GM04504 (cell line): ENCODE measurements at places on chromosomes 2 and 18.

DNA sequence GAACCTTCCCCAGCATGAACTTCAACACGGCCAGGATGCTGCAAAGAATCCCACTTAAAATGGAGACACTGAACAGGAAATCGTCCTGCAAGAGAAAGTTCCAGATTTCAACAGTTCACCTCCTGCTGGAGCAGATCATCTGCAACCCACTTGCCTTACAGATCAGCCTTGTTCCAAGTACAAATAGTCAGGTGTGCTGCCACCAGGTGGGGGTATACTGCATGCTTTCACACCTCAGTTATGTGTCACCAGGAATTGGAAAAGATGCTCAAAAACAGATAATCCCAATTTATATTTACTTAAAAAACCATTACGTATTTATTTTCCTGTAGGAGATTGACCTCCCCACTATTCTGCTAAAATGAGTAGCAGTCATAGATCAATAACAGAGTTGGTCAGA lies 212.3 kb downstream of the MGAT5 start:
- DNase-seq: no peak

DNA sequence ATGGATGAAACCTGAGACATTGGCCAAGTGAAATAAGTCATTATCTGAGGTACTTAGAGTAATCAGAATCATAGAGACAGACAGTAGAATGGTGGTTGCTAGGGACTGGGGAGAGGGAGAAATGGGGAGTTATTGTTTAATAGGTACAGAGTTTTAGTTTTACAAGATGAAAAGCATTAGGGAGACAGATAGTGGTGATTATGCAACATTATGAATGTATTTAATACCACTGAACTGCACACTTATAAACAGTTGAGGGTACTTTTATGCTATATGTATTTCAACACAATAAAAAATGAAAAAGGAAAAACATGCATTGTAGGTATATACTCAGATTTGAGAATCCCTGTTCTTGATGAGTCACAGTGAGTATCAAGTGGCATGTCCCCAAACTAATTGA lies 59.7 kb downstream of the EPC2 start:
- no peak for DNase-seq

DNA sequence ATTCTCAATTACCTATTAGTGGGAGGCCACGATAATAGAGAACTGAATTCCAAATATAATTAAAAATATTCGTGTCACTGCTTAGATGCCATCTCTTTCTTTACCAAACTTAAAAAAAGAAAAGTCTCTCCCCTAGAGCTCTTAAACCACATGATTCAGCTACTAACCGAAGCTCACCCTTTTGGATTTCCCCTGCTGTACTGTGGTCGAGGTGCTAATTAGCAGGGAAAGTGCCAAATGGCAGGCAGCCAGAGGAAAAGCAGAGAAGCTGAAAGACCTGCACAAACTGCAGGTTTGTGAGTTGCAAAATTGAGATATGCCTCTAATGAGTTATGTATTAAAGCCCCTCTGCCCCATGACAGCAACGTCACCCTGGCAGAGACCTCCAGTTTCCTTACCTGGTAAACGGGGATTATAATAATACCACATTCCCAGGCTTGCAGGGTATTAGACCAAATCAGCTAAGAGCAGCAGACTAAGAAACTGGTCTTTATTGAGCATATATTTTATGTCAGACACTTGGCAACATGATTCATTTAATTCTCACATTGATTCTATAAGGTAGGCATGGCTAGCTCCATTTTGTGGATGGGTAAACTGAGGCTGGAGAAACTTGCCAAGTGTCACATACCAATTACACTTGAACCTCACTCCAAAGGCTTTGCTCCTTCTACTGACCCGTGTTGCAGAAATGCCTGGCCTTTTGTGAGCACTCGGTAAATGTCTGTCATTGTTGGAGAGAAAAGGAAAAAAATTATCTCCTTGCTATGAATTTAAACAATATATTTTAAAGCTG lies 259.7 kb downstream of the LPIN1 start:
- DNase-seq: no peak

- DNase-seq: no peak
Measured at GRCh38 chr2:158686210-158686691, 108.9 kb upstream of the DAPL1 start.

GRCh38 chr2:188647430-188648070 lies 326.6 kb upstream of the COL3A1 start:
- no peak for DNase-seq

- DNase-seq: no peak
Measured at GRCh38 chr2:104790100-104790811, 63.7 kb upstream of the POU3F3 start.

- no peak for DNase-seq
Measured at GRCh38 chr2:3065928-3066327, 311.7 kb downstream of the EIPR1 start.

- peak; percentile 91 for DNase-seq
Measured at GRCh38 chr2:12759248-12759647, 42.5 kb downstream of the TRIB2 start.

GRCh38 chr2:17652681-17653394 lies 100.8 kb downstream of the SMC6 start:
- DNase-seq: no peak

DNA sequence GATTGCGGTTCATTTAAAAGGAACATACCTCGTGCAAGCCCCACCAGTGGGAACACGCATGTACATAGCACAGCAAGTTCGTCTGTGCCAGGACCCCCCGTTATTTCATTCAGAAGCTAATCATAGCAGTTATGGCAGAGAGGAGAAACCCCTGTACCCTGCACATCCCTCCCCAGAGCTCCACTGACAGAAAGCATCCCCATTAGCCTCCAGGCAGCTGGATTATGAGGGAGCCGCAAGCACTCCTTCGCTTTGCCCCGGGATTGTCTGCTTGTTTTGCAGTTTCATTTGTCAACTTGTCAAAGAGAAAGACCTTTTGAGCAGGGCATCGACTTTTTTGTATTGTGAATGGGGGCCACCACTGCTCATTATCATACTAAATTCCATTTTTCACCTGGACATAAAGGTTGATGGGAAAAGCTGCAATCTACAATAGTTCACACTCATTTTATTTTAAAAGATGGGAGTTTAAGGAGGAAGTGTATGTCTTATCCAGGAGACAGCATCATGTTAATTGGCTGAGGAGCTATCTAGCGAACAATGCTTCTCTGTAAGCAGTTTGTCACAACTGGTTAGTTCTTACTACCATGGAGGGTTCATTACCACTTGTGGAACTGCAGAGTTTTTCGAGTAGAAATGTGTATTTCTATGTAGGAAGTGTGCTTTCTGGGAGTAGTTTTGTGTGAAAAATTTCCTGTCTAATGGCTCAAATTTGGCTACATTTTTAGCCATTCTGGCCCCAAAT lies 255.3 kb downstream of the THSD7B start:
- DNase-seq: no peak

GRCh38 chr2:226256709-226257376 lies 542.8 kb downstream of the IRS1 start:
- DNase-seq: no peak

DNA sequence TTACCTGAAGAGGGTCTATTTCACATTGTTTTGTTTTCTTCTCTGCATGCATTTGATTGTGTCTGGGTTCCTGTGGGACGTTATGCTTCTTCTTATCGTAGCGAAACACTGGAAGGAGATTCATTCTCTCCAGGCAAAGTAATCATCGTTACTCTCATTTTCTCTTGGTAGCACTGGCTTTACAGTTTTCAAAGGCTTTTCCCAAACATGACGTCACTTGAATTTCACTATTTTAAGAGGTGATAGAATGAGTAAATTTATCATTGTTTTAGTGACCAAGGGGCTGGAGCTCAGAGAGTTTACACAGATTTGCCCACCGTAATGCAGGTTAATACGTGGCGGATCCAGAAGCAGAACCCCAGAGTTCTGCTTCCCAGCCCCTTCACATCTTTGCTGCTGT lies 391.4 kb downstream of the DCDC2C start:
- DNase-seq: no peak

- no peak for DNase-seq
Measured at GRCh38 chr18:46502444-46502843, 154.6 kb downstream of the LOXHD1 start.

DNA sequence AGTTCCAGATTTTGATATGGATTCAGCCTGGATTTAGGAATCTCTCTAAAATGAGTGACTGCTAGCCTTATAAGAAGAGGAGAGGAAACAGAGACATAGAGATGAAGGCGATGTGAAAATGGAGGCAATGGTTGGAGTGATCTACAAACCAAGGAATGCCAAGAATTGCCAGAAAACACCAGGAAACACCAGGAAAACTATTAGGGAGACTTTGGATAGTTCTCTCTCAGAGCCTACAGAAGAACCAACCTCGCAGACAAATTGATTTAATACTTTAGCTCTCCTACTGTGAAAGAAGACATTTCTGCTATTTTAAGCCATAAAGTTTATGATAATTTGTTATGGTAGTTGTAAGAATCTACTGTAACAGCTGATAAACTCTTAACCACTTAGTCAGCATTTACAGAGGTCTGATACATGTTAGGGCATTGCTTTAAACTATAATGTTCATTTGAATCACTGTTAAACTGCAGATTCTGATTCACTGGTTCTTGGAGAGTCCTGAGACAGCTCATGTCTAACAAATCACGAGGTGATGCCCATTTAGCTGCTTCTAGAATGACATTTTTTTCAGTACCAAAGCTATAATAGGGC lies 1702.6 kb upstream of the LRRTM1 start:
- DNase-seq: no peak

GRCh38 chr2:85734942-85735608 lies 18.7 kb upstream of the ATOH8 start:
- no peak for DNase-seq

DNA sequence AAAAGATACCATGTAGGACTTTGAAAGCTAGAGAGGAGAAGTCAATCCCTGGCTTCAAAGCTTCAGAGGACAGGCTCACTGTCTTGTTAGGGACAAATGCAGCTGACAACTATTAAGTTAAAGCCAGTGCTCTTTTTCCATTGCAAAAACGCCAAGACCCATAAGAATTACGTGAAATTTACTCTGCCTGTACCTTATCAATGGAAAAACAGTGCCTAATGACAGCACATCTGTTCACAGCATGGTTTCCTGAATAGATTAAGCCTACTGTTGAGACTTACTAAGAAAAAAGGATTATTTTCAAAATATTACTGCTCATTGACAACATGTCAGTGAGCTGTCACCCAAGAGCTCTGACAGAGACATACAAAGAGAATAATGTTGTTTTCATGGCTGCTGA lies 52.9 kb downstream of the ANKRD12 start:
- no peak for DNase-seq

GRCh38 chr2:240990726-240991377 lies 7.6 kb upstream of the SNED1 start:
- no peak for DNase-seq

DNA sequence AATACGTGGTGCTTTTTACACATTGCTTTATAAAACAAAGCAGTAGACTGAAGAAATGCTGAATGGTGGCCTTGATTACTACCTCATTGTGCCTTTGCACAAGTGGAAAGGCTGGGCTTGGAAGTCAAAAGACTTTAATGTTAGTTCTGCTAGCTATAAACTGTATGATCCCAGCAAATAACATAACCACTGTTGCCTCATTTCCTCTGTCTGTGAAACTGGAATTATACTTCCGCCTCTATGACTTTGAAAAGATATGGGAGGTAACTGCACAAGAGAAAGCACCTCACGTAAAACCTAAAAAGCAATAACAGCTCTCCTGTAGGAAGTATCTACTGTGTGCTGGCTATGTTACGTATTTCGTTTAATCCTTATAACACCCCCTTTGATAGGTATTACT lies 43.4 kb upstream of the DSC1 start:
- DNase-seq: no peak

DNA sequence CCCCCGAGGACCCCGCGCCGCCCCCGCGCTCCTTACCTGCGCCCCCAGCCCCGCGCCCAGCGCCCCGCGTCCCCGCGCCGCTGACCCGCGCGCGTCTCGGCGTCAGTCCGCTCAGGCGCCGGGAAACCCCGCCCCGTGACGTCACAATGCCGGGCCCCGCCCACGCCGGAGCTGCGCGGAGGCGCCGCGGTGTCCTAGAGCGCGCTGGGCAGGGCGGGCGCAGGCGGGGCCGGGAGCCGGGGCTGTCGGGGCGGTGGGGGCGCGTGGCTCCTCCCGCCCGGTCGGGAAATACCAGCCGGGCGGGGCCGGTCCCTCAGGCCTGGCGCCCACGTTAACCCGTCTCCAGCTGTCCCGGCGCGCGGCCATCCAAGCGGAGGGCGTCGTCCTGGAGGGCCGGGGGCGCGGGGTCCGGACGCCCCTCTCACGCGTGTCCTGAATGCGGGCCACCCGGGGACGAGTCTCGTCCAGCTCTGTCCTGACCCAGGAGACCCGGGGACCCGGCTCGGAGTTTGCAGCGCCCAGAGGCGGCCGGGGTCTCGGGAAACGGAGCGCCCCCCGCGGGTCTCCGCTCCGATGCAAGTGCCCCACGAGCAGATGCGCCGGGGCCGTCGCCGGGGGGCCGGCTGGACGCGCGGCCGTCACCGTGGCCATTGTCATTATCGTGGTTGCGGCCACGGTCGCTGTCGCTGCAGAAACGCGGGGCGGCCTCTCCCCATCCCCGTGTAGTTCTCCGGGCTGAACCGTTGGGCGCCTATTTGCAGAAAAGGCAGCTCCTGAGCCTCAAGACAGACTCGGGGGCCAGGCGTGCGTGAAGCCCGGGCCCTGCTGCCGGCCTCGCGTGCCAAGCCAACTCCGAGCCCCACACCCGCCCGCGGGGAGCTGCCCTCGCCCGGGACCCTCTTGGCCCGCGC lies at the start of gene SLC66A2:
SLC66A2 (minus strand) TSS at position 109 of the 911 bp plus-strand sequence. CDS start 727 bp downstream, outside the sequence.
- DNase-seq: peak; percentile 70

GRCh38 chr2:10289891-10290290 lies 12.8 kb upstream of the HPCAL1 start:
- DNase-seq: no peak

DNA sequence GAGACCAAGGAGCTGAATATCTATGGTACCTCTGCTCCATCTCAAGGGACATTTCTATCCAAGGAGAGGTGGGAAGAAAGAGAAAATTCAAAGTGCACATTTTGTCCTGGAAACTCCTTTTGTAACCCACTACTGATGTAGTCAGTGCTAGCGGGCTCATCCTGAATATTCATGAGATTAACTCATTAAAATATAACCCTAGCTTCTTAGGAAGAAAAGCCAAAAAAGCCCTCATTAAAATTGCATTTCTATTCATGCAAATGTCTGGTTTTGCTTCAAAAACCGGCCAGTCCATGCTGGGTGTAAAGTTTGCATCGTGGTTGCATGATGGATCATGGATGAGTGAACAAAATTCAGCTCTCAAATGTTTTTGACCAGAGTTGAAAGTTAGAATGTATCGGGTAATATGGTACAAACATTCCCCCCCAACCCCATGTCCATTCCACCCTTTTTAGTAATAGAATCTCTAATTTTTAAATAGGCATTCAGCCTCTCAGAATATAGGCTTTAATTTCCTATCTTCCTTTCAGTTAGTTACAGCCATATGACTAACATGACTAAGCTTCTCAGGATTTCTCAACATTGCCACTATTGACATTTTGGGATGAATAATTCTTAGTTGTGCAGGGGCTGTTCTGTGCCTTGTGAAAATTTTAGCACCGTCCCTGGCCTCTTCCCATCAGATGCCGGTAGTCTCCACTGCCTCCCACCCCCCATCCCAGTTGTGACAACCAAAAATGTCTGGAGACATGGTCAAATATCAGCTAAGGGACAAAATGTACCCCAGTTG lies 104.2 kb upstream of the RND3 start:
- DNase-seq: peak; percentile 53

GRCh38 chr2:188395903-188396689 lies 104.4 kb downstream of the GULP1 start:
- no peak for DNase-seq
